ENCODE measurements at places on chromosomes 1 and 21.

DNA sequence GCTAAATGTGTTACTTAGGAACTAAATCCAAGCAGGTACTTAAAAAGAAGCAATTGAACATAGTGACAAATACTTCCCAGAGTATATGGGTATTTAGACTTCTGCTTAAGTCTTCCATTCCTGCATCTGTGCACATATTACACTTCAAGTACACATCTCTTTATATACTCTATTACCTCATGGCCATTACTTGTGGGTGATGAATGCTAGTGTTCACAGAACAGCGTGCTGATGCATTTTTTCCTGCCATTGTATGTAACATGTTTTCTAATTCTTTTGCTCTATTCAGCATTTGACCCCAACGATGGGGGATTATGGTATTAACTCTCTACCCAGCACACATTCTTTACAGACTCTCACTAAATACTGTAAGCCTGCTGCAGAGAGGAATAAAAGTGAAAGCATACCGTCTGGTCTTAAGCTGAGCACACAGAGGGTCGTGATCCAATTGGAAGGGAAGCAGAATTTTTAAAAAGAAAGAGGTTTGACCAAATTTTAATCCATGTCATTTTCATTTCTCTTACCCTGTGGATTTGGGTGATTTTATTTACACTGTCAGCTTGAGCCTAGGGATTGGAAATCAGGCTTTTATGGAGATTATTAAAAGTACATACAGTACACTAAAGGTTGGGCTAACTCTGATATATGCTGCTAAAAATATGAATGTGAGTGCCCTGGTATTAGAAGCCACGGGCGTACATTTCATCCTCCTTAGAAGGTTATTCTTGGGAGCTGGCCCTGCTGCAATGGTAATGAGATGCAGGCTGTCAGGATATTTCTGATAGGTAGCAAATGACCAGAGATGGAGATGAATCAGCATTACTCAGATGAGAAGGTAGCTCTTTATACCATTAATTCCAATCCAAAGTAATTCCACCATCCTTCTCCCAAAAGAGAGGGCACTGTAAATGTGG, 95.5 kb upstream of the PROX1 start:
- DNase-seq: no peak

DNA sequence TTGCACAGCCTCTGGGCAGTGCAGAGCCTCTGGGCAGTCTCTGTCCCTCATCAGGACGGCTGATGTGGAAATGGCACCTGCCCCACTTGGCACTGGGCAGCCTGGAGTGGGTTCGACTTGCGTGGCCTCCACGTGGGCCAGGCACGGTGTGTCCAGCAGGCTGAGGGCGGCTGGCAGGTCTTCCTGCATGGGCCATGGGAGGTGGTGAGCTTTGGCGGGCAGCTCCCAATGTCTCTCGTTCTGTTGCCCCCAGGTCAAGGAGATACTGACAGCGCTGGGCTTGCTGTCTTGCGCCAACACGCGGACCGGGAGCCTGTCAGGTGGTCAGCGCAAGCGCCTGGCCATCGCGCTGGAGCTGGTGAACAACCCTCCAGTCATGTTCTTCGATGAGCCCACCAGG, 33.2 kb downstream of the TFF3 start:
- no peak for DNase-seq

GRCh38 chr1:117828201-117828600, 101.2 kb downstream of the GDAP2 start:
- DNase-seq: no peak

GRCh38 chr1:85661767-85662166, 46.5 kb downstream of the ZNHIT6 start:
- DNase-seq: no peak

- DNase-seq: peak; percentile 38
Measured at GRCh38 chr1:83799594-83799993, 199.3 kb downstream of the TTLL7 start.

GRCh38 chr1:151846062-151846568, 6.5 kb upstream of the C2CD4D start:
- DNase-seq: no peak

GRCh38 chr1:38615680-38616079, 243.9 kb downstream of the RRAGC start:
- no peak for DNase-seq

- no peak for DNase-seq
Measured at GRCh38 chr1:68028566-68028965, 21.9 kb downstream of the DIRAS3 start.

- DNase-seq: no peak
Measured at GRCh38 chr1:19438516-19439195, 46.7 kb downstream of the CAPZB start.

DNA sequence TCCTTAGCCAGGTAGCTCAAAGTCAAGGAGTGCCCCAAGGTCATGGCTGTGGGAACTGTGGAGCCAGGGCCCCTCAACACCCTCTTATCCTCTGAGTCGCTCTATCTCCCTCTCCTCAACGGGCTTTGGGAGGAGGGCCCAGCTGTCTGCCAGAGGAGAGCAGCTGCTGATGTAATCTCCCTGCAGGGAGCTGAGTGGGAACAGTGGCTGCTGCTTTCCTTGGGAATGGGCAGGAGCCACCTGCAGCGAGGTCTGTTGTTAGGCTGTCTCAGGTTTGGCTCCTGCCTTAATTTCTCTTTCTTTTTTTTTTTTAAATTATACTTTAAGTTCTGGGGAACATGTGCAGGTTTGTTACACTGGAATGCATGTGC, 58.8 kb upstream of the MAP1LC3C start:
- no peak for DNase-seq

GRCh38 chr21:26539566-26539965, 33.5 kb downstream of the CYYR1 start:
- DNase-seq: no peak

- no peak for DNase-seq
Measured at GRCh38 chr21:14317507-14317906, 65.4 kb downstream of the HSPA13 start.

- peak; percentile 64 for DNase-seq
Measured at GRCh38 chr21:39712976-39713375, 32.0 kb upstream of the IGSF5 start.

DNA sequence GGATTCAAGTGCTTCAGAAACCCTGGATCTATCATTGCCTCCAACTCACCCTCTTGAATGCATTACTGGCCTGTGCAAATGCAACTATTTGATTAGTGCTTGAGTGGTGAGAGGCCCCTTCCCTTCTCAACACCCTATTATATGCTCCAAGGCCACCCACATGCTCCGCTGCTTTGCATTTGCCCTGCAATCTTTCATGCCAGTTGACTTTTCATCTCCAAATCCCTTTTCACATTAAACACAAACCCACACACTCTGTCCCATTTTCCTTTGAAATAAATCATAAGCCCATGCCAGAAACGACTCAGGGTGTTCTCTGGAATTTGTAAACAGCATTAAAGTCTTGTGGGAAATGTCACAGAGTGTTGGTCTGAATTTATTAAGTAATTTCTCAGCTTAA, 78.9 kb upstream of the CTTNBP2NL start:
- DNase-seq: no peak

DNA sequence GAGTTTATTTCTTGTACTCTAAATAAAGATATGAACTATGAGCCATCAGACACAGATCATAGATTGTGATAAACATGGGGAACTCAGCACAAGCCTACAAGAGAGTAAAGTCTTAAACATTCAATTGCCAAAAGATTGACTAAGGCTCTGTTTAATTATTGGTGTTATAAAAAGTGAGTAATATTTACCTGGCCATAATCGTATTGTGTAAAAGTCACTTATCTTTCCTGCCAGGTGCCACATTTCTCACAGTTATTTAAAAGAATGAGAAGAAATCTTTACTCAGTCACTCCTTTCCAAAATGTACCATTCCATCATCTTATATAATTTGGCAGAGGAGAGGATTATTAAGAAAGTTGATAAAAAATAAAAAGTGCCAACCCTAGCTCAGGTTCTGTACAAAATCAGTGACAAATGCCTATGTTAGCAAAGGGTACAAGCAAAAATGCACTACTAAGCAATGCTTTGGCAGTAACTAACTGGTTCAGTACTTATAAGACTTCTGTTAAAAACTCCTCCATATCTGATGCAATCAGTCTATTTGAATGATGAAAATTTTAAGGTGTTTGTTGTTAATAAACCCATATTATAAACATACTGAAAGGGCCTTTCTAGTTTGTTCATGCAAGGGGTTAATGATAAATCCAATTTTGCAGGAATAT, 5.8 kb upstream of the NR5A2 start:
- no peak for DNase-seq

- DNase-seq: peak; percentile 86
Measured at GRCh38 chr21:38989745-38990423, 184.2 kb downstream of the ETS2 start.

DNA sequence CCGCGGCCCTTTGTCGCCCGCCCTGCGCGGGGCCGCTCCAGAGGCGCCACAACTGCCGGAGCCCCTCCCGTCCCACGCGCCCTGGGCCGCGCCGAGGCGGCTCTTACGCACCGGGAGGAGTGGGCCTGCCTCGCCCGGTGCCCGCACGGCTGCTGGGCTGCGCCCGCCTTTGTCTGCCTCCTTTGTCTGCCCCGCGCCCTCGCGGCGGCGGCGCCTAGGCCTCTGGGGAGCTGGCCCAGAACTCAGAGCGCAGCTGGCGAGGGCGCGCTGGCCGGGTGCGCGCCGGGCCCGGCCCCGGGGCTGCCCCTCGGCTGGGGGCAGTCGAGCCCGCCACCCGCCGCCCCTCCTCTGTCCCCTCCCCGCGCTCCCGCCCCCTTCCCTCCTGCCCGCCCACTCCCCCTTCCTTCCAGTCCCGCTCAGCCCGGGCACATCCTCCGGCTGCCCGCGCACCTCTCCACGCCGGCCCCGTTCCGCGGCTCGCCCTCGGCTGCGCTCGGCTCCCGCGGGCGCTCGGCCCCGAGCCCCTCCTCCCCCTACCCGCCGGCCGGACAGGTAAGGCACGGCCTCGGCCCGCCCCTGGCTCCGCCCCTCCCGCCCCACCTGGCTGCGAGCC, at the start of gene DRAXIN:
TSS of gene DRAXIN (plus strand) at position 409 of the 613 bp plus-strand sequence. CDS start 14,549 bp downstream, outside the sequence.
- DNase-seq: peak; percentile 7

DNA sequence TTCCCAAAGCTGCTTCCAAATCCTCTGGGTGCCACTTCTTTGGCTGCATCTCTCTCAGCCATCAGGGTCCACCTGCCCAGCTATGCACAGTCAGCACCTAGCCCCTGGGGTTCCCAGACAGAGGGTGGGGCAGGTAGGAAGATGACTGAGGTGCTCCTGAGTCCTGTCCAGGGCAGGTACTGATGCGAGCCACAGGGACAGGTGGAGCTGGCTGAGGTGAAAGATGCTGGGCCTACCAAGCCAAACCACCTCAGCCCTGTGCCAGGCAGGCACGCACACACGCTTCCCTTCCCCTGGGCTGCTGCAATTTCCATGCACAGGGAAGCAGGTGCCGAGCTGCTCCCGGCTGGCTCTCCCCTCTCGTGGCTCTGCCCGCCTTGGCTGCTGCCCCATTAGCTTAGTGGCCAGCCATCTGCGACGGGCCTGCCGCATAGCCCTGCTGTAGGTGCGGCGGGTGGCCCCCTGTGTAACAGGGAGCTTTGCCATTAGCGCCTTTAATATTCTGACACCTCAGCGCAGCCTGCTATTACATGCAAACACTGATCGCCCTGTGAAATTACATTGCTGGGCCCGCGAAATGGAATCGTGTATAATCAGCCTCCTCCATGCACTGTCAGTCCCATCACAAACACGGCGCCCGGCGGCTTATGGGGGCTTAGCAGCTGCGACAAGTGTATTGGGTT, 38.9 kb downstream of the DMAP1 start:
- peak; percentile 67 for DNase-seq

- peak; percentile 100 for DNase-seq
Measured at GRCh38 chr1:52365746-52366516, at the start of gene CC2D1B. Gene CC2D1B, minus strand, starts transcription at chr1:52366205. Its CDS starts 1,585 bp downstream, at chr1:52364620.

- no peak for DNase-seq
Measured at GRCh38 chr1:54248966-54249365, 49.0 kb downstream of the MRPL37 start.

GRCh38 chr1:112335351-112335750, 60.7 kb upstream of the CTTNBP2NL start:
- DNase-seq: no peak

GRCh38 chr1:168535536-168535935, 8.3 kb downstream of the XCL2 start:
- DNase-seq: no peak

DNA sequence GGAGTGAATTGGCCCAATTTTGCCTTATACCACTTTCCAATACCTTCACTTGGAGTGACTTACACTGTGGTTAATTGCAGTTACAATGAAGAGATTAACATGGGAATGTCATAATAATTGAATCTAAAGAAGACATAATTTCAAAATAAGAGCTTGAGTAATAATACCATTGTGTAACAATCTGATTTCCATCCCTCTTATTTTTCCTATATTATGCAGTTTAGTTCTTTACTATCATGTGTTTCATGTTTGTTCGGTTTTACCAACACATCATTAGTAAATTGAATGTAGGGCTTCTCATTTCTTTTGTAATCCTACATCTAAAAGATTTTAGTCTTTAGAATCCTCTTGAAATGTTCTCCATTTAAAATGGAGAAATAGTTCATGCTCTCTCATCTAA, 19.2 kb upstream of the XPR1 start:
- no peak for DNase-seq

Measured in NCI-H2029 (cell line).